Sigmoid colon (tissue), 7 donors: ENCODE measurements at places on chromosomes 1 and 21. TPM values are rescaled to one million over a fixed set of nuclear protein-coding genes. Genes with fewer than 3 reads are reported as not detected.
A peak's percentile ranks its signal among the peaks of the same experiment; 100 is the strongest.

The ALDH9A1 gene
- 85.0 TPM for total RNA-seq

The MYBPH gene
- total RNA-seq, result not detected

The LPAR3 gene
- total RNA-seq, result not detected

GRCh38 chr1:176696109-176696508 is 233.1 kb downstream of the PAPPA2 start:
- peaks cover 60% of the 10 kb centered on the region for H3K4me1 ChIP-seq
- H3K27me3 ChIP-seq, result no peaks in the 10 kb centered on the region
- H3K27ac ChIP-seq, result no peak overlapping the region
- H3K4me3 ChIP-seq, result no peak overlapping the region

- H3K4me3 ChIP-seq, result no peak overlapping the region
- H3K36me3 ChIP-seq, result peaks cover 14% of the 10 kb centered on the region
- no peak overlapping the region for H3K27ac ChIP-seq
- H3K4me1 ChIP-seq, result peaks cover 8% of the 10 kb centered on the region
- no peak for DNase-seq
Observed at GRCh38 chr1:183905508-183906113, 100.7 kb downstream of the RGL1 start.

- DNase-seq, result peak; percentile 78
- no peak overlapping the region for H3K27ac ChIP-seq
- H3K4me3 ChIP-seq, result no peak overlapping the region
- no peaks in the 10 kb centered on the region for H3K36me3 ChIP-seq
Observed at GRCh38 chr1:235902677-235903542, 36.2 kb upstream of the LYST start.
